NCI-H460 (cell line): ENCODE measurements at places on chromosomes 1 and 21. TPM values are rescaled to one million over a fixed set of nuclear protein-coding genes. Genes with fewer than 3 reads are reported as not detected.

GRCh38 chr1:224594360-224594759 is 21.8 kb upstream of the CNIH3 start:
- no peak for DNase-seq

DNA sequence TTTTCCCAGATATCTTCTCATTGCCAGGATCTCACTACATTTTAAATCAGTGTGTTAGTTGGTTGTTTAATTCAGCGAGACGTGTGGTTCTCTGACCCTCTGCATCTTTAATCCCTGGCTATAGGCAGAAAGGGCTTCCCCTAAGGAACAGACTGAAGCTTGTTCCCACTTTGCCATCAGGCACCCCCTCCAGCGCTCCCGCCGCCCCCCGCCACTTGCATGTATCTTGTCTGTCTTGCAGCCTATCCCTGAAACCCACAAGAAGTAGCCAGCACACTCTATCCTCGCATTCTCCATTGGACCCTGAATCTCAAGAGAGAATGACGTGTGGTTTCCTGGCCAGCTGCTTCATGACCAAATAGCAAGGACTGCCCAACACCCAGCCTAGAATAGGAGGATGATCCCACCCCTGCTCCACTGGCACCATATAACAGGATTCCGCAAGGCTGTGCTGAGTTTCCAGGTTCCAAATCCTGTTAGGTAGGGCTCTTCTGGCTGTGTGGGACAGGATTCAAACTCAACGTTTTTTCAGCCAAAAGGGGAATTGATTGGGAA is 7.8 kb downstream of the CLDN19 start:
- no peak for DNase-seq

- no peak for DNase-seq
Measured at GRCh38 chr1:224304767-224305166, 25.2 kb downstream of the NVL start.

DNA sequence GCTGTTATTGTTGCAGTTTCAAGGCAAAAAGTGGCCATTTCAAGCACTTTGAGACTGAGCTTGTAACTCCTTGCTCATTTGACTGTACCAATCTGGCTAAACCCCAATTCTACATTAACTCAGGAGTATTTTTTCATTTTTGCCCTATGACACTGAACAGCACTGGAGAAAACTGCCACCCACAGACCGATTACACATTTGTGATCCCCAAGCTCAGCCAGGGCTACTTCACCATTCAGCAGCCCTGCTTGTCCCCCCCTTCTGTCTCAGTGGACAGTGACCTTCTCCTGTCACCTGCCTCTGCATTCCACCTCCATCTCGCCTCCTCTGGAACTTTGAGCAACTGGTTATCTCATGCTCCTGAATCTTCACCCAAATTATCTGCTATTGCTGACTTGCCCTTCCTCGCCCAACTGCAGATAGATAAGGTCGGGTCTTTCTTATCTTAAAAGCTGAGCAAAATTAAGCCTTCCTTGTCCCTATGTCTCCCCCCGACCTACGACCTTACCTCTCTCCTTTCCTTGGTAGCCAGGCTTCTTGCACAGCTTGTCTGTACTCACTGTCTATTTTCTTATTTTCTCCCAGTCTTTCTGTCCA is 25.3 kb downstream of the SPATA46 start:
- DNase-seq = no peak

DNA sequence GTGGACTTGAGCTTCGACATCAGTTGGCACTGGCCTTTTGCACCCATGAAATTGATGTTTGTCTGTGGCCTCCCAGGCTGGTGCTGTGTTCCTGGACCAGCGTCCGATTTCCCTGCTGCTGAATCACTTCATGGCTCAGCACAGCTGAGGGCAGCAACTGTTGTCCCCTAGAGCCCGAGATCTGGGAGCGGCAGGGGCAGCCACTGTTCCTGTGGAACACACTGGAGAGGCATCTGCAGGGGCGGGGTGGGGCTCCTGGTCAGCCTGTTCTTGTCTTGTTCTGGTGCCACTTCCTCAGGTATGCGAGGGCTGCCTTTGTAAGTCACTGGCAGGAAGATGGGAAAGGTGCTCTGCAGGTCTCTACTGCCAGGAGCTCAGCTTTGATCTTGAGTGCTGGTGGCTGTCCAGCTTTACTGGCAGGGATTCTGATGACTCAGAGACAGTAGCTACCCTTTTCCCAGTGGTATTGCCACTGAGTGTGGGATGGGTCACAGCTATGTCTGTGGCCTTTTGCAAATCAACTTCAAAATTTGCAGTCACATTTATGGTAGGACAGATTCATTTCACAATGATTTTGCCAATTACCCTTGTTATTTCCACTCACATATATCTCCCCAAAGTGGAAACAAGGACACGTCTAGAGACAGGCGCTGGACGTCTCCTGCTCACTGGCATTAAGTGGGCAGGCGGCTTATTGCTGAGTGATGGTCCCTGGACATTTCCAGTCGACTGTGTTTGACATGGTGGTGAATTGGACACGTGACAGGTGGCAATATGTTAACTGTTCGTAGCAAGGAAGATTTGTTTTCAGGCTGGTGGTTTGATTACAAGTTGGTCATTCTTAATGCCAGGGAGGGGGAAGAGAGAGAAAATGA is 15.3 kb downstream of the AGPAT3 start:
- no peak for DNase-seq

- no peak for DNase-seq
Measured at GRCh38 chr1:26754086-26754874, 33.5 kb upstream of the PIGV start.

- no peak for DNase-seq
Measured at GRCh38 chr1:102074874-102075273, 78.1 kb upstream of the OLFM3 start.

- DNase-seq = no peak
Measured at GRCh38 chr1:37484325-37485051, 10.1 kb downstream of the ZC3H12A start.

GRCh38 chr1:56627636-56628039 is 17.5 kb upstream of the PRKAA2 start:
- peak; percentile 93 for DNase-seq

DNA sequence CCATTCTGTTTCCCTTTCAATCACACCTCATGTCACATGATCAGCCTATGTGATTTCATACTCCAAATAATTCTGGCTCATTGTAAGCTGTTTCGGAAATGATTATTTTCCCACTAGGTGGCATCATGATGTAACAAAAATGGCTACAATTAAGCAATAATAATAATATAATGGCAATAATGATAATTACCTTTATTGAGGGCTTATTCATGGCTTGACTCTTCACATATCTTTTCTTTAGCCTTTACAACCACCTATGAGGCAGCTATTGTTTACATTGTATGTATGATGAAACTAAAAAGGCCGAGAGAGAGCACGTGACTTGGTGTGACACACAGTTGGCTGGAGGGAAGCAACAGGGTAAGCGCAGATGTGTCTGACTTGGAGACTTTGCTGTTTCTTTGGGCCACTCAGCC is 12.5 kb upstream of the KPRP start:
- no peak for DNase-seq

DNA sequence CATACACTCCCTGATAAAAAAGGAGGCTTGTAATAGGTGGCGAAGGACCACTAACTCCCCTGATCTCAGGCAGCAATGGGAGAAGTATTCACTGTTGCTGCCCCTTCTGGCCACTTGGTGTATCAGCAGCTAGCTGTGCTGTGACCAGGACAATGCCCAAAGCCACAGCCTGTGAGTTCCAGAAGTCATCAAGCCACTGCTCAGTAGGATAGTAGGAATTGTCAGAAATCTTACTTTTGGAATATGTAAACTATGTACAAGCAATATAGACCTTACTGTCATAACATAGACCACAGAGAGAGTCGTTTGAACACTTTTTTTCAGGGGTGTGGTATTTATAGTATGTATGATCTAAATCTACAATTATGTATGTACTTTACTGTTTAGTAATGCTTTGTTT is 248.3 kb upstream of the CAMK1G start:
- peak; percentile 25 for DNase-seq

DNA sequence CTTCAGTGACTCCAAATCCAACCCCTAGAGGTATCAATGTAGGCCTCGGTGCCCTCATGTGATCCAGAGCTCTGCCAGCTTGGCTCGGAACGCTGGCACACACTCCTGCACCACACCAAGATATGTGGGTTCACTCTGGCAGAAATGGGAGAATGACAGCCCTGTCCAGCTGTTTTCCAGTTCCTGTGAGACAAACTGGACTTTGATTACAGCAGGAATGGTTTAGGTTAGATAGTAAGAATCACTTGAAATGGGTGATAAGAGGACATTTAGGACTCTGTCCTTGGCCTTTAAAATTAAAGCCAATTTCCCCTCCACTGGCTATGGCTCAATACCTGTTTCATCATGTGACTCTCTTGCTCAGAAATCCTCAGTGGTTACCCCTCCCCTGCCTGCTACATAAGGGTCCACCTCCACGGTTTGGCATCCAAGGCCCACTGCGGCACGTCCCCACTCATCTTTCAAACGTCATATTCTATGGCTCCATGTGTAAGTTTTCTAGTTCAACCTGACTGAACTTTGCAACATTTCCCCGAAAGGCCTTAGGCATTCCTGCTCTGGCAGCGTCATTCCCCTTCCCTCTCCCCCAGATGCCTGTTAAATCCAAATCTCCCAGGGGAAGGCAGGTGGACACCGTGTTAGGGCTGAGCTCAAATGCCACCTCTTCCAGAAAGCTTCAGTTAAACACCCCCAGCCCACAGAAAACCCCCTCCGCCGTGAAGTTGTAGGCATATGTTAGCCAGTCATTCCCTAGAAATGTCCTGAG is 44.7 kb downstream of the PLEKHA6 start:
- no peak for DNase-seq

- DNase-seq = no peak
Measured at GRCh38 chr1:94154989-94155388, 34.0 kb upstream of the ABCA4 start.

- DNase-seq = no peak
Measured at GRCh38 chr1:233102341-233102740, 151.9 kb downstream of the NTPCR start.

DNA sequence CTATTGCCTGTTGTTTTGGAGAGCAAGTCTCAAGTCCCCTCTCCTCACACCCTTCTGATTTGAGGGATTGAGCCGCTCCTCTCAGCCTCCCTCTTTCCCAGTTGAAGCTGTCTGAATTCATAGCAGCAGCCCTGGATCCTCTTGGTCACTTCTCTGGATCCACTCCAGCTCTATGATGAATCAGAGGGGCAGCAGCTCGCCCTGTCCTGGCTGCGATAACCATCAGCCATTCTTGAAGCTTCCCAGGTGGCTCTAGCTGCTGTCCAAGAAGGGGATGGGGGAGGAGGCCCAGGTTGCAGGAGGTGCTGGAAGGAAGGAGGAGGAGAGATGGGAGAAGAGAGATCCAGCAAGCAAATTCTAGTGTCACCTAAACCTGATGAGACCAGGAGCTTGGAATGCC is 31.3 kb downstream of the WNT4 start:
- DNase-seq = no peak

DNA sequence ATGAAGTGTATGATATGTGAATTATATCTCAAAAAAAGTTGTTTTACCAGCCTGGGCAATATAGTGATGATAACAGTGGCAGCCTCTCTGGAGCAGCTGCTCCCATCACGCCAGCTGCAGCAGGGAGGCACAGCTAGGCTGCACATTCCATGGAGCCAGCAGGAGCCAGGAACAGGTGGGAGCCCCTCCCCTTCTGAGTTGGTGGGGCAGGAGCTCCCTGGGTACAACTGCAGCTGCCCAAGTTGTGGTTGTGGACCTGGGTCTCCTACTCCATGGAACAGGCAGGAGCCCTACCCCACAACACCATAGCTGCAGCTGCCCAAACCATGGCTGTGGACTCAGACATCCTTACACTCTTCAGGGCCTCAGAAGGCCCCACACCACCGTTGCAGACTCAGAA is 21.7 kb upstream of the FNBP1L start:
- no peak for DNase-seq

GRCh38 chr1:235093013-235093695 is 35.5 kb downstream of the TOMM20 start:
- DNase-seq = no peak

- no peak for DNase-seq
Measured at GRCh38 chr1:197967066-197967465, 49.9 kb downstream of the LHX9 start.

- DNase-seq = no peak
Measured at GRCh38 chr1:2314803-2315673, 76.3 kb downstream of the MORN1 start.

- no peak for DNase-seq
Measured at GRCh38 chr1:31264790-31265386, 25.2 kb upstream of the NKAIN1 start.

GRCh38 chr1:198156111-198156744 is 570 bp upstream of the NEK7 start:
- DNase-seq = peak; percentile 81

- no peak for DNase-seq
Measured at GRCh38 chr21:36701756-36702621, 3.1 kb downstream of the SIM2 start.

LY9 gene
- total RNA-seq = not detected in 2 replicates

TMCO4 gene
- total RNA-seq = 3.8 and 4.7 TPM in 2 replicates

TMCO2 gene
- total RNA-seq = not detected in 2 replicates

CITED4 gene
- 71.1 and 106 TPM in 2 replicates for total RNA-seq

IL20 gene
- not detected in 2 replicates for total RNA-seq

ACKR1 gene
- not detected in 2 replicates for total RNA-seq

ICOSLG gene
- total RNA-seq = 0.40 and 0.47 TPM in 2 replicates

AIM2 gene
- total RNA-seq = not detected in 2 replicates

CD5L gene
- not detected in 2 replicates for total RNA-seq

GCSAML gene
- not detected in 2 replicates for total RNA-seq
